HCEC 1CT (cell line): ENCODE measurements at places on chromosomes 7 and 10.

- no peak for DNase-seq
These were observed 290.5 kb upstream of the AKR1E2 start for GRCh38 chr10:4535521-4535920.

DNA sequence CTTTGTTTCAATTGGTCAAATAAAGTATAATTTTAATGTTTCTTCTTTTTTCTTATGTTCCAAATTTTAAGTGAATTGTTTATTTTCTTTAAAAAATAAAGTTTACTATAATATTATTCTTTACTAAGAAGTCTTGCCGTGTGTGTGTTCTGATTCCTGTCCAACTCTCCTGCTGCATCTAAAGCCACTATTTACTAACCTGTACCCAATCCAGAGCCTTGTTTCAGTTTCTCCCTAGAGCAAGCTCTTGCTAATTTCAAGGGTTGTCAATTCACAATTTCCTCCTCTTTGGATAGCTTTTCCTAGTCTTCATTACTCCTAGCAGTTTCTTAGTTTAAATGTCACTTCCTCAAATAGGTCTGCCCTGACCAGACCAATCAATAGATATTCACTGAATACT lies 314.9 kb upstream of the SEMA3A start:
- DNase-seq = peak; percentile 10

GRCh38 chr10:124612611-124613498 lies 131.3 kb downstream of the FAM53B start:
- peak; percentile 62 for DNase-seq

DNA sequence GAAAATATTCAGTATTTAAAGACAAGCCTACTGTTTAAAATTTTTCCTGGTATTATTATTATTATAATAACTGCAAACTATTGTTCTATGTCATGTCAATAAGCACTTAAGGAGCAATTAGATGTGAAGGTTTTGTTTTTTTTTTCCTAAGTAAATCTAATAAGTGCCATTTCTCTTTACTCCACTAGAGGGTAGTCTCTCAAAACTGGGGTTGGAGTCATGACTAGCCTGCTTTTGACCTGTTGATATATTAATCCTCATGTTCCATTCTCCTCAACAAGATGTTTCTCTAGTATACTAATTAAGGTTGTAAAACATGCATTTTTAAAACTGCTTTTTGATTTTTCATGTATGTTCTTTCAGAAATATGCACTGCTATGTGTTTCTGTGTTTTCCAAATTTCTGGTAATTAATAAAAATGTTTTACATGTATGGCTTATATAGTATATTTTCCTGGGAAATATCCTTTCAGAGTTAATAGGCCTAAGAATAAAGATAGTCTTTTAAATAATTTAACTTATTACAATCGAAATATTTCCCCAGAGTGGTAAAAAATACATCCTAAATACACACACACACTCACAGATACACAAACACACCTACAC lies 1.0 kb upstream of the LRRN3 start:
- DNase-seq = peak; percentile 51

GRCh38 chr7:17488829-17489228 lies 190.4 kb downstream of the AHR start:
- no peak for DNase-seq

GRCh38 chr7:94928168-94928707 lies 20.8 kb downstream of the PPP1R9A start:
- DNase-seq = no peak

- no peak for DNase-seq
These were observed 131.9 kb downstream of the CDH23 start for GRCh38 chr10:71528371-71529206.

DNA sequence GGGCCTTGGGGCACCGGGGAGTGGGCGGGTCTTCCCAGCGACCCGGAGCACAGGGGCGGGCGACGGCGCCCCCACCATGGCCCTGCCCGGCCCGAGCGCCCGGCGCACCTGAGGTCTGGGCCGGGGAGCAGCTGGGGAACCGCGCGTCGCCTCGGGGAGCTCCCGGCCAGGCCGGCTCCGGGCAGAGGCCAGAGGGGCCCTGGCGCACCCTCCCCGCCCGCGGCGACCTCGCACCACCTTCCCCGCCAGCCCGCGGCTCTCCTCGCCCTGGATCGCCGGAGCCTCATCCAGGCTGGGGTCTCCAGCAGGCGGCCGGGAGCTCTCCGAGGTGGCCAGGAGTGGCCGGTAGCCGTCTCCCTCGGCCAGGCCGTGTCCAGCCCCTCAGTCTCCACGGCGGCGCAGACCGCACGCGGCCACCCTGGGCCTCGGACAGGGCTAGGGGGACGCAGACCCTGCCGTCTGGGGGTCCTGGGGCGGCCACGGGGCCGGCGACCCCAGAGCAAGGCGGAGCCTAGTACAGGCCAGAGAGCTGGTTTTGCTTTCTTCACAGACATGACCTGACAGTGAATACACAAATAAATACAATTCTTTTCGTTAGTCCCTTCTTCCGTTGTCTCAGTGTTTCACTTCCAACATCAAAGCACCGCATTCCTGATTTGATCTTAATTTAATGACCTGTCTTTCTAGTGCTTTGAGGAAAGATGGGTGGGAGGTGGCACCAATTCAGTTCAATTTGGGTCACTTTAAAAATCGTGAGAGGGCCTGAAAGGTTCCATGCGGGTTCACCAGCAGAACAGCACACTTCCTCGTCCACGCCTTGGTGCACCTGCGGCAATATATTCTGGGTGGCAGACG lies 356.9 kb downstream of the DNAJB6 start:
- no peak for DNase-seq

GRCh38 chr10:66350622-66351399 lies 575.0 kb upstream of the LRRTM3 start:
- DNase-seq = no peak

DNA sequence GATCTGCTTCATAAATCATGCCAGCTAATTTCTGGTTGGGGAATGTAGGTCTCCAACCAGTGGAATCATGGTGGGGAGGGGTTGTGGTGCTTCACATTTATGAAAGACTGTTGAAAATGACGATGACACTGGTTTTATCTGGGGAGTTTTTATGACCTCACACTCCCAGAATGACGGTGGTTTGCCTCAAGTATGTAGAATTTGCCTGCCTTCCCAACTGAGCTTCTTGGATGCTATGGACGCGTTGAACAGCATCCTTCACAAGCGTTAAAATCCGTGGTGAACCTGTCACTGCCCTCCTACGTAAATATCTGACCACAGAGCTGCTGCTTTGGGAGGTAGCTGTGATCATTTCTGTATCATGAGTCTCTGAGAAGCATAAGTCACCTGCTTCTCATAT lies 3.3 kb downstream of the INSYN2A start:
- no peak for DNase-seq

DNA sequence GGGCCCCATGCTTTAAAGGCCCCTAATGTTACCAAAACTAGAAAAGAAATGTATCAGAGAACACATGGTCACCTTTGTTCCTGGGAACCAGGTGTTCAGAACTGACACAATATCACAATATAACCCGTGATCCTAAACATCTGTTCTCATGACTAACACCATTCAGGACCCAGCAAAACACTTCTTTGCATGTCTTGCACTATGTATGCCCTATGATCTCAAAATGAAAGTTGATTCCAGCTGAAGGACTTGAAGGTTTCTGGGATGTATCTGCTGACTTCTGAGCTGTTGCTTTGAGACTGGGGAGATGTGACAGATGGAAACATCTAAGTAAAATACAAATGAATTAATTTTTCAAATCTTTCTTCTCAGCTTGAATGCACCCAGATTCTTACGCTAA lies 37.5 kb upstream of the PIK3CG start:
- no peak for DNase-seq

- DNase-seq = no peak
These were observed 21.8 kb downstream of the RNF133 start for GRCh38 chr7:122677149-122677548.

- DNase-seq = no peak
These were observed 181.7 kb downstream of the PTEN start for GRCh38 chr10:88045096-88045495.

GRCh38 chr7:46318276-46318675 lies 397.2 kb upstream of the IGFBP3 start:
- no peak for DNase-seq

GRCh38 chr10:11286261-11286852 lies 268.7 kb downstream of the CELF2 start:
- no peak for DNase-seq

DNA sequence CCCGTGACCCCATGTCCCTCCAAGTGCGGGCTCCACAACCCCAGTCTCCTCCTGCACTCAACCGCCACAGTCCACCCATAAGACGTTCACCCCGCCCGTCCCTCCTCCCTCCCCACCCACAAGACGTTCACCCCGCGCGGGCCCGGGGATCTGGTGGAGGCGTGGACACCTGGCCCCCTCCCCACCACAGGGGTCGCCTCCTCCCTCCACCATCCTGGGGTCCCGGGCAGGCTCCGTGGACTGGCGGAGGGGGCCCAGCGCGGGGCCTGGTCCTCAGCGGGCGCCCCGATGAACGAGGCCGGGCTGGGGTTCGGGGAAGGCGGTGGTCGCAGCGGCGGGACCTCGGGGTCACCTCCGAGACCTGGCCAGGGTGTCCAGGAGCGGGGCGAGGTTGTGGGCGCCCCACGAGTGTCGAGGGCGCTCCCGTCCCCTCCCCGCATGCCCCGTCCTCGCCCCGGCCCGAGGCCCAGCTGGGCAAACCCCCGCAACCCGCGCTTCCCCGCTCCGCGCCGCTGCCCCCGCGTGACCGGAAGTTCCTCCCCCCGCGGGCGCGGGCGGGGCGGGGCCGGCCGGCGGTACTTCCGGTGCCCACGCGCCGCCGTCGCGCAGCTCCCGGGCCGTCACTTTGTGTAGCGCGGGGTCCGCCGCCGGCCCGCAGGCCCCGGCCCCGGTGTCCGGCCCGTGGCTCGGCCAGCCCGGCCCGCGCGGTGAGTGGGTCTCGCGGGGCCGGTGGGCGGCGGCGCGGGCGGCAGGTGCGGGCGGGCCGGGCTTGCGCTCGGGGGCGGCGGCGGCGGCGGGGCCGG lies at the start of gene ZNF316:
Gene ZNF316 (plus strand): TSS at position 578 of the 803 bp plus-strand sequence. CDS start 5,092 bp downstream, outside the sequence.
- peak; percentile 36 for DNase-seq

DNA sequence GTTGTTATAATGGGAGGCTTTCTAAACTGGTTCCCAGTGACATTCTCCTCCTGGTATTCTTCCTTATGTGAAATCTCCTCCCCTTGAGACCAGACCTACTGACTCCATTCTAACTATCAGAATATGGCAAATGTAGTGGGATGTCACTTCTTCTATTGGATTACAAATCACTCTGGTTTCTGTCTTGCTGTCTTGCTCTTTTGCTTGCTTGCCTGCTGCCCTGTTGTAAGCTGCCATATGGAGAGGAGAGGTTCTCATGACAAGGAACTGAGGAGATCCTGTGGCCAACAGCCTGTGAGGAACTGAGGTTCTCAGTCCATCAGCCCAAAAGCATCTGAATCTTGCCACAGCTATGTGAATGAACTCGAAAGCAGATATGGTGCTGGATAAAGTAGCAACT lies 4.7 kb upstream of the NRCAM start:
- DNase-seq = no peak

GRCh38 chr7:24119852-24120251 lies 164.1 kb upstream of the NPY start:
- DNase-seq = no peak

DNA sequence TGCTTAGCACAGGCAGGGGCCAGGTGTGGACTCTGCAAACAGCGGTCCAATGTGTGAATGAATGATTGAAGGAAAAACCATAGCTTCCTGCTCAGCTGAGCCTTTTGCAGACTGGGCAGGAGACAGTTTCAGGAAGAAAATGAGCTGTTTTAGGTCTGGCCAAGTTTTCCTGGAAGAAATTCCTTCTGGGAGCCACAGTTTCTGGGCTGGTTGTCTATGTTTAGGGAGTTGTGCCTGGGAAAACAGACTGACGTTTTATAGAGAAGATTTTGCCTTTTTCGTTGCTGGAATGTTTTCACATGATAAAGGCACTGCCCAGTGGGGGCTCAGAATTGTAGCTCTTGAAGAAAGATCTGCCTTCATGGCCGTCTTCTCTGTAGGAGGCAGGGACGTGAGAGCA lies 255.1 kb downstream of the CCSER2 start:
- DNase-seq = no peak

DNA sequence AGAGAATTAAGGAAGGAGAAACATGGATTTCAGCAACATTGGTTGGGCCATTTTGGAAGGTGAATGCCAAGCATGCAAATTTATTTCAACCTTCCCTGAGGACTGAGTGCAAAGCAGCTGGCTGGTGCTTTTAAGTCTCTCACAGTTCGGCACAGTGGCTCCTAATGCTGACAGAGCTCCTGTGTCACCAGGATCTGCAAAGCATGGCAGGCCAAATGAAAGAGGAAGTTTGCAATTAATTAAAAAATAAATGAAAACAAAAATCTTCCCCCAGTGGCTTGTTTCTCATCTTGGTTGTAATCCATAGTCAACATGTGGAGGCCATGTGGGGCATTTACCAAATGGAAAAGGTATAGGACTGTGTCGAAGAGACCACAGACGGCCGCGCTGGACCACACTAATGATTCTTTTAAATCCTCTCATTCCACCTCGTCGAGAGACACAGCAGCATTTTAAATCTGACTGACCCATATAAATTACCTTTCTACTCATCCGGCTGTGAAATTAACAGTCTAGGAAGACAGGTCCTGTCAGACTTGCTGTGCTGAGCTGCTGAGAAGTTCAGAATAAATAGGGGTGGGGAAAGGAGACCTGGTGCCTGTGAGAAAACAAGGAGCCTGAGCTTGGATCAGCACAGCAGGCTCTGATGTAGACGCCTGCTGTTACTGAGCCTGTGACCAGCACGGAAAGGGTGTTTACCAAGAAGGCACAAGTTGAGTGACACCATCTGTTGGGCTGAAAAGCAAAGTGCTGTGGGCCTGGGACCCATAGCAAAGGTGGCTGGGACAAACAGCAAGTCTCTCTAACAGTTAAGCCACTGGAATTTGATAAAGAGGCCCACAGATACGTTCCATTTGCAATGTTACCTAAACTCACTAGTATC lies 136.0 kb upstream of the COL1A2 start:
- DNase-seq = no peak

DNA sequence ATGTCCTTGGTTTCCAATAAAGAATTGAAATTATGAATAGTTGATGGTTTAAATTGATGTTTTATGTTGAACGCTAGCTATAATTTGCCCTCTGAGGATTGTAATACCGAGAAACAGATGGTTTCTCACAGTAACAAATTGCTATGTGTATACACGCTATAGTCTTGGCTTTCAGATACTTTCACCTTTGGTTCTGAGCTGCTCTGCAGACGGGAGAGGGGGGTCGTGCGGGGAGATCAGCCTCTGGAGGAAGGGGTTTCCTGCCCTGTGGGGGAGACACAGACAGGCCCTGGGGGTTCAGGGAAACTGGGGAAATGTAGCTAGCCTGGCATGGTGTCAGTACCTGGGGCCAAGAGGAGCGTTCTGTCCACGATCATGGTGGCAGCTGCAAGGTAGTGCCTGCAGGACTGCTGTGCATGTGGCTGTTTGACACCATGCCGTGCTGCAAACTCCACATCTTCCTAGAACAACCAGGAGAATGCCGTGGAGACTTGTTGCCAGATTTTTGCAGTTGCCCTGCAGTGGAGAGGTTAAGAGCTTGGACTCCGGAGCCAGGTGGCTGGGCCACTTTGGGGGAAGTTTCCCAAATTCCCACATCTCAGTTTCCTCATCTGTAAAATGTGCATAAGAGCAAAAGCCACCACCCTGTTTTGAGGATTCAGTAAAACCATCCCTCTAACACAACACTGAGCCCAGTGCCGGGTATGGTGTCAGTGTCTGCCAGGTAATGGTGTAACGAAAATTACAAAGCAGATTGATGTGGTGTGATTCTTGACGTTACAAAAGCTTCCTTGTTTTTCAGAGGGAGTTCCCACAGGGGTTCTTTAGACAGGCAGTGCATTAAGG lies 167.9 kb downstream of the CUX1 start:
- DNase-seq = no peak
